ENCODE measurements at places on chromosomes 6 and 20.

DNA sequence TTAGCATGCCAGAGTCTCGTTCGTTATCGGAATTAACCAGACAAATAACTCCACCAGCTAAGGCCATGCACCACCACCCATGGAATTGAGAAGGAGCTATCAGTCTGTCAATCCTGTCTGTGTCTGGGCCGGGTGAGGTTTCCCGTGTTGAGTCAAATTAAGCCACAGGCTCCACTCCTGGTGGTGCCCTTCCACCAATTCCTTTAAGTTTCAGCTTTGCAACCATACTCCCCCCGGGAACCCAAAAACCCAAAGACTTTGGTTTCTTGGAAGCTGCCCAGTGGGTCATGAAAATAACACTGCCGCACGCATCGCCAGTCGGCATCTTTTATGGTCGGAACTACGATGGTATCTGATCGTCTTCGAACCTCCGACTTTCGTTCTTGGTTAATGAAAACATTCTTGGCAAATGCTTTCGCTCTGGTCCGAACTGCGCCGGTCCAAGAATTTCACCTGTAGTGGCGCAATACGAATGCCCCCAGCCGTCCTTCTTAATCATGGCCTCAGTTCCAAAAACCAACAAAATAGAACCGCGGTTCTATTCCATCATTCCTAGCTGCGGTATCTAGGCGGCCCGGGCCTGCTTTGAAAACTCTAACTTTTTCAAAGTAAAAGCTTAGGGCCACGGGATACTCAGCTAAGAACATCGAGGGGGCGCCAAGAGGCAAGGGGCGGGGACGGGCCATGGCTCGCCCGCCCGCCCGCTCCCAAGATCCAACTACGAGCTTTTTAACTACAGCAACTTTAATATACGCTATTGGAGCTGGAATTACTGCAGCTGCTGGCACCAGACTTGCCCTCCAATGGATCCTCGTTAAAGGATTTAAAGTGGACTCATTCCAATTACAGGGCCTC is 1958.5 kb upstream of the DEFB115 start:
- DNase-seq = no peak

GRCh38 chr6:166929542-166930189 is 26.7 kb downstream of the RNASET2 start:
- DNase-seq = no peak

GRCh38 chr20:6104493-6105188 is 18.2 kb downstream of the FERMT1 start:
- DNase-seq = no peak

DNA sequence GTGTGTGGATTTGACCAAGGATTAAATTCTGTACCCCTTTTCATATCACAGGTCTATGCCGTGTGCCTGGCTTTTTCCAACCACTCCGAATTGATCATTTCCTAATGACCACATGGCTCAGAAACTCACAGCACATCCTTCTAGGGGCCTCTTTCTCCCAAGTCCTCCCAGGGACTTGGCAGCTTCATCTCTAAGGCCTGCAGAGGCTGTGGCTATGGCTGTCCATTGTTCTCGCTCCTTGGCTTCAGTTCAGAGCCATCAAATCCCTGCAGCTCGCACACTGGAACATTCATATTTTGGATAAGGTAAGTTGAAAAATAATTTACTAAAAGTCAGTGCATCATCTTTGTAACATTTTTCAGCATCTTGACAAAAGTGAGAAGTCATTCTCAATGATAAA is 497.2 kb upstream of the CDH4 start:
- no peak for DNase-seq

- DNase-seq = no peak
These were observed 68.8 kb upstream of the EPB41L1 start for GRCh38 chr20:36085686-36086267.

DNA sequence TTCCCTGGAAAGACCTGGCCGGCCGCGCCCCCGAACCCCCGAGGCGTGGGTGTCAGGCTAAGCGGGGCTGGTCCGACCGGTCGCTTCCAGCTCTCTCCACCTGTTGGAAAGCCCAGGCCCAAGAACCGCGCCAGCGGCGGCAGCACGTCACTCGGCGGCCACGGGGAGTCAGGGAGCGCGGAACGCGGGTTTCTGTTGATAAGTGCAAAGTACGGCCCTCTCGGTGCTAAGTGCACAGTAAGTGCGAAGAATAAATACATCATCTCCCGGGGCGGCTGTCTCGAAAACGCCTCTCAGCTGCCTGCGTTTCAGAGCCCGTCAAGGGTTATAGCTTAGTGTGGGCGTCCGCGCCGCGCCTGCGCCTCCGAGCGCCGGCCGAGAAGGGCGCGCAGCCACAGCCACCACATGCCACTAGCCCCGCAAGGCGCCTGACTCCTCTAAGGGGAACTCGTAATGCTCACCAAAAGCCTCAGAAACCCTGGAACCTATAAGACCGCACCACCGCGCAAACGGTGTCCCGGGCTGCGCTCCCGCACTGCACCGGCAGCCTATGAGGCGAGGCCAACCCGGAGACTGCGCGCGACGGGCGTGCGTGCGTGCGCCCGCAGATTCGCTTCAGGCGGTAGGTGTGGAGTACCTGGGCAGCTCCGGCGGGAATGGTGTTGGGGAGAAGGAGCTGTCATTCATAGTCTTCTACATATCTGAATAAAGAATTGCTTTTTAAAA is 9.2 kb upstream of the TBX18 start:
- DNase-seq = peak; percentile 22

- peak; percentile 27 for DNase-seq
These were observed 115.1 kb downstream of the JAG1 start for GRCh38 chr20:10558635-10559187.

GRCh38 chr6:106136845-106137244 is 50.7 kb downstream of the PRDM1 start:
- DNase-seq = no peak

GRCh38 chr20:59645761-59646171 is 41.4 kb downstream of the PHACTR3 start:
- DNase-seq = no peak

- no peak for DNase-seq
These were observed 571.8 kb downstream of the QKI start for GRCh38 chr6:163986313-163986712.

DNA sequence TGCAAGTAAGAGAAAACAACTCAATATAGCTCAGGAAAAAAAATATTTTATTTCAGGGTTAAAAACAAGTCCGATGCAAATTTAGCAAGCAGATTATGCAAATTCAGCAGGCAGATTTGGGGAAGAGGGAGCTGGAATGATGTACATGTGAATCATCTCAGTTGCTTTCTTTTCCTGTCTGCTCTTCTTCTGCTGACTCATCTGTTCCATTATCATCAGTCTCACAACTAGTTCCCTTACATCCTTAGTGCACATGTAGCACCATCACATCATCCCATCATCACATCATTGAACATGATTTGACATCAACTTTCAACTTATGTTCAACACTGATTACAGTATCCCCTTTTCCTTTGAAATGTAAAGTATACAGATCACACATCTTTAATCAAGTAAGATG is 11.5 kb upstream of the DEFB113 start:
- no peak for DNase-seq

DNA sequence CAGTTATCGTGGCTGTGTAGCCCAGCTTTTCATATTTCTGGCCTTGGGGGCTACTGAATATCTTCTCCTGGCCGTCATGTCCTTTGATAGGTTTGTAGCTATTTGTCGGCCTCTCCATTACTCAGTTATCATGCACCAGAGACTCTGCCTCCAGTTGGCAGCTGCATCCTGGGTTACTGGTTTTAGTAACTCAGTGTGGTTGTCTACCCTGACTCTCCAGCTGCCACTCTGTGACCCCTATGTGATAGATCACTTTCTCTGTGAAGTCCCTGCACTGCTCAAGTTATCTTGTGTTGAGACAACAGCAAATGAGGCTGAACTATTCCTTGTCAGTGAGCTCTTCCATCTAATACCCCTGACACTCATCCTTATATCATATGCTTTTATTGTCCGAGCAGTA is 475 bp downstream of the OR2B6 start:
- no peak for DNase-seq

DNA sequence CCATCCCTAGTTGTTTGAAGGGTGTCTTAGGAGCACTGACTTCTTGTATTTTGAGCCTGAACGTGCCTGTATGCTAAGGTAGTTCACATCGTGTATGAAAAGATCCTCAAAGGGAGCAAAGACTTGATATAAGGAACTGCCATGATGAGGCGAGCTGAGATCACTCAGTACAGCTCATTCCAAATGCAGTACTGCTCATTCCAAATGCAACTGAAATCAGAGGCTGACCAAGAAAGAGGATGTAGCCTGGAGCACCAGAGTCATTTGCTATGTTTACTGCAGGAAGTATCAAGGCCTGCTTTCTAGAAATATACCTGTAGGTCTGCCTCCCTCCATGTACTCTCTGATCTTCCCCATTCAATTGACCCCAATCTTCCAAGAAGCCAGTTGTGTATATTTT is 832.2 kb downstream of the EYS start:
- DNase-seq = no peak

GRCh38 chr20:40506537-40506939 is 182.5 kb downstream of the MAFB start:
- no peak for DNase-seq

- no peak for DNase-seq
These were observed 33.1 kb downstream of the ZNF451 start for GRCh38 chr6:57123111-57123510.

DNA sequence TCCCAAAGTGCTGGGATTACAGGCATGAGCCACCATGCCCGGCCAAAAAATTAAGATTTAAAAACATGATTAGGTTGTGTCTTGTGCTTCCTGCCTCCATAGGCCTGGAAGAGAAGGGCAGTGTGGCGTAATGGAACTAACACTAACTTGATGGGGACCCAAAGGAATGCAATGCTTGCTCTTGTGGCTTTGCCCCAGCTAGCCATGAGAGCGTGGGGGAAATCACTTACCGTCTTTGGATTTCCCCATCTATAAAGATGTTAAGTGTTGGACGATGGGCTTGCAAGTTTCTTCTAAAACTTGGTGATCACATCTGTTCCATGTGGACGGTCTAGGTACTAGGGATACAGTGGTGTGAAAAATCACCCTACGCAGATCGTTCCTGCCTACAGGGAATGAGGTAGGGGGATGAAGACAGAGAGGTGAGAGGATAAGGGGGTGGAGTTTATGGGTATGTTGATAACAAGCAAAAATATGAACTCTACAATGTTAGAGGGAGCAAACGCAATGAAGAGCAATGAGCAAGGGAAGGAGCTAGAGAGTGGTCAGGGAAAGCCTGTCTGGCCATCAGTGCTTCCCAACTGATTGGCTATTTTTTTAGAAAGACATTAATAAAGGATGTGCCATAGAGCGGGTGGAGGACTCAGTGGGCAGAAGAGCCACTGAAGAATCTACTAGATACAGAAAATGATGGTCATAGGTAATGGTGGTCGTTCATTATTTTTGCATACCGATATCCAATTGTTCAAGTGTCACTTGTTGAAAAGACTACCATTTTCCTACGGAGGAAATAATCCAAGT is 165.2 kb downstream of the BCAS1 start:
- no peak for DNase-seq

DNA sequence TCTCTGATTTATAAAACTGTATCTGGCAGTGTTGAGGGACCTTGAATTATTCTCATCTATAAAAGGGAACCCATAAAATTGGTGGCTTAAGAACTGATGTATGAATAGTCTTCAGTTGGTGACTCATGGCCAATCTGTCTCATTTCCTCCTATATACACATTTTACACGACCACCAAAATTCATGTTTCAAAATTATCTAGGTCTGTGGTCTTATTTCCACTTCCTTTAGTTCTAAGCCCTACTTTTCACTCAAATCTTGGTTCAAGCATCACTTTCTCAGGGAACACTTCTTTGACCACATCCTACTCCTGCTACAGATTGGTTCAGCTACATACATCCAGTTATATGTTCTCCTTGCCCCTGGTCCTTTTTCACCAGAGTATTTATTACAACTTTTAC is 18.6 kb upstream of the ENPP1 start:
- DNase-seq = no peak

DNA sequence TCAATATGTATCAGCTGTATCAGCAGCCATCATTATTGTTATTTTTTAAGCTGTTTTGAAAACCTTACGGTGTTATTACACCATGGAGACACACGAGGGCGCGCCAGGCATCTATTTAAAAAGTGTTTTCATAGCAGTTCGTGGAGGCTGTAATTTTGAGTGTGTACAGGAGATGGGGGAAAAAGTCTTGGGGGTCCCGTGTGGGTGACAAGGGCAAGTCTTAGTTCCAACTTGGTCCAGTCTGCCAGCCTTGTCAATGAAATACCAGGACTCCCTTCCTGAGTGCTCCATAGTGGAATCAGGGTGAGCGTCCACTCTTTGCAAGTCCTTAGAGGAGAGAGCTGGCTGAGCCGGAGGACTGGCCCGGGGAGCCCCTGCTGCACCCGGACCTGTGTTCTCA is 43.3 kb downstream of the SLC2A10 start:
- no peak for DNase-seq

- peak; percentile 10 for DNase-seq
These were observed 892 bp downstream of the REPS1 start for GRCh38 chr6:138987080-138987642.

DNA sequence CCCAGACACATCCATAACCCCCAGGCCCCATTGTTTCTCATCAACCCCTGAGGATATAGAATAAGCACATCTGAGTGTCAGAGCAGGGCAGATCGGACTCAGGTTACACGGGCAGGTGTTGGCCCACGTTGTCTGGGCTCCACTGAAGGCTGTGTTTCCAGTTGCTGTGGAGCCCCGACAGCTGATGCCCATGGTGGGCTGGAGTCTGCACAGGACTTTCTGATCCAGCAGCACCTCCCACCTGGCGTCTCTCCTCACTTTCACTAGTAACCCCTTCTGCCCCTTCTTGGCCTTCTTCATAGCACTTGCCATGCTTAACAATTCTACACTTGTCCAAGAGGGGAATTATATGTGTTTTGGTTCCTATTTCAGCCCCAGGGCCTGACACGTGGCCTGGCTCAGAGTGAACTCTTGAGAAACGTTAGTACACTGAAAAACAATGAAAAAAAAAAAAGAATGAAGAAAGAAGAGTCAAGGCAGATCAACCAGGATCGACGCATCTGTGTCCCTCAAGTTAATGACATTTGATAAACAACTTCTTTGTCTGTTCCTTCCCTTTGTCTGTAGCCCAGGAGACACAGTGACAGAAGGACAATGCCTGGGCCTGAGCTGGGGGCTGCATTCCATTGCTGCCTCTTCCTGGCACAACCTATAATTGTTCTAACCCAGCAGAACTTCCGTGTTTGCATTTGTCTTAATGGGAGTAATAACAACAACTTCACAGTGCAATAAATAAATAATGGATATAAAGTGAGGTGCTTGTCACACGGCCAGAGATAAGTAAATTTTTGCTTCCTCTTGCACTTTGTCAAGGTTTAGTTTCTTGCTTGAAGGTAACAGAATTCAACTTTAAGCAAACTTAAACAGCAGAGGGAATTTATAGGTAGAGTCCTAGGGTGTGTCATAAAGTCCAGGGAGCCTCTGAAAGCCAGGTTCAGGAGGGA is 224.2 kb upstream of the SSTR4 start:
- no peak for DNase-seq

DNA sequence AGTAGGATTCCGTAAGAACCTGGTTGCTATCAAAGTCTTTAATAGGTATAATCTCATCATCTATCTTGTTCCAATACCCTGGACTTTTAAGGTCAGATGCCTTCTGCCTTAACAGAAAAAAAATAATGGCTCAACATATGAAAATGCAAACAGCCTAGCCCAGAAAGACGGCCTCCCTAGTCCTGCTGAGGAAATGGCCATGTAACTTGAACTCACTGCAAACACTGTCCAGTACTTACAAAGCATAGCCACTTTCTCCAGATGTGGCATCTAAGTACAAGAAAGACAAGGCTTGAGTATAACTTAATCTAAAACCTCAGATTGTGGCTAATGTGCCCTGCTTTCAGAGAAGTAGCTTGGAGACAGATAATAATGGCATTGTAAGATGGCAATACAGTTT is 26.5 kb downstream of the FASTKD5 start:
- DNase-seq = no peak
